ENCODE measurements at places on chromosomes 1 and 21.

GRCh38 chr1:186578325-186579016, 101.8 kb downstream of the PTGS2 start:
- no peak for DNase-seq

GRCh38 chr1:209248649-209249279, 334.8 kb upstream of the CAMK1G start:
- peak; percentile 51 for DNase-seq

GRCh38 chr1:213369465-213369864, 318.4 kb downstream of the RPS6KC1 start:
- no peak for DNase-seq

- DNase-seq = no peak
Observed at GRCh38 chr1:57341721-57342120, 82.1 kb downstream of the DAB1 start.

GRCh38 chr21:46570631-46571030, 34.3 kb downstream of the S100B start:
- DNase-seq = no peak

DNA sequence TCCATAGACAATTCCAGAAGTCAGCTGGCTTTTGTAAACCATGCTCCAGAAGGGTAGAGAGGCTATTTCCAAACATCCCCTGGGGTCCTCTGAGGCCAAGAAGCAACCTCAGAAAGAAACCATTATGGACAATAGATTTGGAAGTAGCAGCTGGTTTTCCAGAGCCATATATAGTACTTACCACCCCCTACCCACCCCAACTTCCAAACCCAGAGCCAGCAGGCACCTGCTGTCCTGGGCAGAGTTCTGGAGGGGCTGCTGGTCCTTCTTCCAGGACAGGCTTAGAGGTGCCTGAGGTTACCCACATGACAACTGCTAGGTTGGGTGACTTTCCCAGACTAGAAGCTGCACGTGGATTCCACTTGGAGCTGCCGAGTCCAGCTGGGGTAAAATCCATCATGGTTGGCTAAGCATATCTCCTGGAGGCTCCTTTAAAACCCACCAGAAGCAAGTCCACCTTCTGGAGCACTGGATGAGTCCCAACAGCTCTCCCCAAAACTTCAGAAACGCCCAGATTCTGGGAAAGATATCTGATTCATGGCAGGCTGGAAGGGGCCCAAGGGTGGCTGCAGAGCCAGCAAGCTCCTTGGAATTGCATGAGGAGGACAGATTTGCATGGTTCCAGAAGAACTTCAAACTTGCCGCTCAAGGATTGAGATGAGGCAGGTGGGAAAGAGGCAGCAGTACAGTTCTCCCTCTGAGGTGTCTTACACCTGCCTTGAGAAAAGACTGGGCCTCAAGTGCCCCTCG, 5.8 kb downstream of the MYCL start:
- no peak for DNase-seq

- DNase-seq = no peak
Observed at GRCh38 chr1:89903550-89903949, 82.7 kb downstream of the LRRC8D start.

GRCh38 chr1:60134716-60135115, 61.1 kb upstream of the C1orf87 start:
- no peak for DNase-seq

- no peak for DNase-seq
Observed at GRCh38 chr1:53090227-53091147, 28.5 kb downstream of the PODN start.

- DNase-seq = no peak
Observed at GRCh38 chr1:203113308-203113707, 14.2 kb upstream of the ADORA1 start.

DNA sequence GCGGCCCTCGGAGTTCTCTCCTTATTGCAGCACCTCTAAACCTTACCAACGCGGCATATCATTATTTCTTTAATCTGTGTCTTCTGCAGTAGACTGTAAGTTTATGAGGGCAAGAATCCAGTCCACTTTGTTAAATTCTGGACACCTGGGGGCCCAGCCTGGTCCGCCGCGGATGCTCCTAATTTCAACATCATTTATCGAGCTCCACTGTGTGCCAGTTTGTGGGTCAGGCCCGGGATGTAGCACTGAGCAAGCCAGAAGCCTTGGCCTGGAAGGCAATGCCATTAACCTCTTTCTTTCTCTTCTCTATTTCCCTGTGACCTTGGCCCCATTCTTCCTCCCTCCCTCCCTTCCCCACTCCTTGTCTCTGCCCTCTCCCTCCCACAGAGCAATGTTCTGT, 70.6 kb upstream of the CACNA1E start:
- DNase-seq = no peak

- DNase-seq = no peak
Observed at GRCh38 chr21:44263768-44264167, 2.1 kb upstream of the DNMT3L start.

DNA sequence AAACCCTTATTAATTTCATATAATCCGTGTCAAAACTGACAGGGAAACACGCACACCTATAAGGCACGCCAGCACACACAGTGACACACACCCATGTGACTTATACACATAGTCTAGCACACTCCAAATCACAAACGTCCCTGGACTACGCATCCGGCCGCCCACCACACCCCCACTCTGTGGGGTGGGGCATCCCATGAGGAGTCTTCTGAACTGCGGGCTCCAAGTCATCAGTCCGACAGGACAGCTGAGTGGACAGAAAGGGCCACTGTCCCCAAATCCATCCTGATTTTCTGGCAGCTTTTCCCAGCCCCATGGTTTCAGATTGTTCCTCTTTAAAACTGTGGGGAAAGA, 829 bp downstream of the PEA15 start:
- peak; percentile 71 for DNase-seq

DNA sequence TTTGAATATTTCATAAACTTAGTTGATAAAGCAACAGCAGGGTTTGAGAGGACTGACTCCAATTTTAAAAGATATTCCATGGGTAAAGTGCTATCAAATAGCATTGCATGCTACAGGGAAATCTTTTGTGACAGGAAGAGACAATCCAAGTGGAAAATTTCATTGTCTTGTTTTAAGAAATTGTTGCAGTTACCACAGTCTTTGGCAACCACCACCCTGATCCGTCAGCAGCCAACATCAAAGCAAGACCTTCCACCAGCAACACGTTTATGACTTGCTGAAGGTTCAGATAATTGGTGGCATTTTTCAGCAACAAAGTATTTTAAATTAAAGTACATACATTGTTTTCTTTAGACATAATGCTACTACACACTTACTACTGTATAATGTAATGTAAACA, 47.8 kb downstream of the ADGRL4 start:
- no peak for DNase-seq

GRCh38 chr1:11842154-11843041, 5.2 kb downstream of the NPPA start:
- no peak for DNase-seq

DNA sequence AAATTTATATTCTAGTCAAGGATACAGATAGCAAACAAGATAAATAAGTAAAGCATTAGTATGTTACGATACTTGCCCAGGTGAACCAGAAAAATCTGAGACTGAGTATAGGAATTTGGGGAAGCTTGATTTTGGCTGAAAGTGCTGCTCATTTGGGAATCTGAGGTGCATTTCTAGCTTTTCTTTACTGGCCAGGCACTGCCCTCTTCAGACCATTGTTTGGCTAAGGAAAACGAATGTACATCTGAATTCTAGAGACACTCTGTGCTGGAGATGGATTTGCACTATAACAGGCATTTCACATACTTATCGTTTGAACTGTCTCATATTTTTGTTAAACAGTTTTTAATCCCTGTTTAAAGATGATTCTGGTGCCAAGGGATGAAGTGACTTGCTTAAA, 23.4 kb downstream of the ARID1A start:
- DNase-seq = no peak

- no peak for DNase-seq
Observed at GRCh38 chr1:196951711-196952394, 8.3 kb downstream of the CFHR2 start.

- peak; percentile 35 for DNase-seq
Observed at GRCh38 chr1:23530087-23530746, 816 bp downstream of the E2F2 start.

DNA sequence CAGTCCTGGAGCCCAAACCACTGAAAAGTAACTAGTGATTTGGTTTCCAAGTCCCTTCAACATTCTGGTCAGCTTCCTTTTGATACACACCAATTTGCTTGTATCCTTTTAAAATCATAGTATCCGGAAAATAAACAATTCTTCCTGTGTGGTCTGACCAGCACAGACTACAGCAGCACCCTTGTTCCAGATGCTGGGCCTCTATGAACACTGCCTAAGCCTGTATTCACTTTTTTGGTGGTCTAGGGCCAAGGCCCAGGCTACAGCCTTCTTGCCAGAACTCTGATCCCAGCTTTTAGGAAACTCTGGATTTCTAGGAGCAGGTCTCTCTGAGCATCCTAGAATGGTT, 801 bp upstream of the DDAH1 start:
- no peak for DNase-seq

DNA sequence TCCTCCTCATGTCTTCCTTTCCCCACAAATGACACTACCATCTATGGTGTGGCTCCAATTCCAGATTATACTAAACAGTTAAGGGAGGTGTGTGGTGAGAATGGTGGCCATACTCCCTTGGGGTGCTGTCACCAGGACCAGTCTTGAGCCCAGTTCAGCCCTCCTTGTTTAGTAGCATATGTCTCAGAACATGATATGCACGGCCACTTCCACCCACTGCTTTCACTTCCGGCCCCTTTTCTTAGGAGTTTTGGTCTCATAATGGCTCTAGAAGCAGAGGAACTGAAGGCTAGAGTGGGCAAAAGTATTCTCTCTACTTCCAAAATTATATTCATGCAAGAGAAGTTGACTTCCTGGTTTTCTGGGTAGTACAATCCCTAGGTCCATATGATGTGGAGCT, 45.3 kb upstream of the CACNA1E start:
- DNase-seq = no peak

DNA sequence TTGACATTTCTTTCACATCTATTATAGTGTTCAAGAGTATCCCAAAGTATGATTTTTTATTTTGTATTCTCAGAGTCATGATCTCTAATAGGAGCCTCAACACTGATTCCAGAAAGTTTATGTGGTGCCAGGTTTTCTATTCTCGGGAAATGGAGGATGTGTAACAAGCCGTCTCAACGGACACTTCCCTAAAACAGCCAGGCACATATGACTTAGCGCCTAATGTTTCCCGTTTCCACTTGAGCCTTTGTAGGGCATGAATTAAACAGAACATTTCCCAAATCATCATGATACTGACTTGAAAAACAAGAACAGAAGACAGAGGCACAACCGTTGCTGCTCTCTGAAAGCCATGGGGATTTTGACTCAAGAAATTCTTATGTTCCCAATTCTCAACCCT, 8.0 kb downstream of the CYYR1 start:
- DNase-seq = no peak

DNA sequence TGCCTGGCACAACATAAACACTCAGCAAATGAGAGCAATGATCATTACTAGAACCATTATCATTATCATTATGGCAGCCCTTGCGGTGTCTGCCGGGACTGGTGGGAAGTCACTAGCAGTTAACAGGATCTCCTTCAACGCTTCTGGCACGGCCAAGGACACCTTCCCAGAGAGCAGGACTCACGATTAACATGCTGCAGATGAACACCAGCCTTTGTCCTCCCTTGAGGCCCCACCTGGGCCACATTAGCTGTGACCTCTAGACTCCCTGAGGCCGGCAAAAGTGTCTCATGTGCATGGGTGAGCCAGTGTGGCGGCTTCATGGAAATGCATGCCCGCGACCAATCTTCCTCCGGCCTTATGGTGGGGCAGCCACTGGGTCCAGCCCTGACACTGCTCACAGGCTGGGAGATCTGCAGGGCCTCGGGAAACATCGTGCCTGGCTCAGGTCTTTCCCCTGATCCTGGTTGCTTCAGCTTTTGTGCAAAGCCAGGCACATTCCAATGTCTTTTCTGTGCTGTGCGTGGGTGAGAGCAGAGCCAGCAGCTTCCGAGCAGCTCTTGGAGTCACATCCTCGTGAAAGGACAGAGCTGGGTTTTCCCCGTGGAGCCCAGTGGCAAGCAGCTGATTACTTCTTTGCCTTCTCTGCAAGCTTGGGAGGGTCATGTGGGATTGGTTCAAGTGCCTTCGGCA, 107.3 kb downstream of the HMGB4 start:
- no peak for DNase-seq

DNA sequence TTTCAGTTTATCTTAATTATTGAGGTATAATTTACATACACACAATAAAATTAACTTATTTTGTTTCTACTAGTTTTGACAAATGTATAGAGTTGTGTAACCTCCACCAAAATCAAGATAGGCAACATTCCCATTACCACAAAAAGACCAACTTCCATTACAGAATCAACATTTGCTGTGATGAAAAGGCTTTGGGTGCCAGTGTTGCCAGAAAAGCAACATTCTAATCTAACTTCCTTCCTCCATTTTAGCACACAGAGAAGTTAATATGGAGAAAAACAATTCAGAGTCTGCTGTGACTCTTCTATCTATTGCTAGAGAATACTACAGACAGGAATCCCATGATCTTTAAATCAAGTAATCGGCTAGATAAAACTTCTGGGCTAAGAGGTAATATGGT, 245.3 kb downstream of the RERE start:
- DNase-seq = no peak

DNA sequence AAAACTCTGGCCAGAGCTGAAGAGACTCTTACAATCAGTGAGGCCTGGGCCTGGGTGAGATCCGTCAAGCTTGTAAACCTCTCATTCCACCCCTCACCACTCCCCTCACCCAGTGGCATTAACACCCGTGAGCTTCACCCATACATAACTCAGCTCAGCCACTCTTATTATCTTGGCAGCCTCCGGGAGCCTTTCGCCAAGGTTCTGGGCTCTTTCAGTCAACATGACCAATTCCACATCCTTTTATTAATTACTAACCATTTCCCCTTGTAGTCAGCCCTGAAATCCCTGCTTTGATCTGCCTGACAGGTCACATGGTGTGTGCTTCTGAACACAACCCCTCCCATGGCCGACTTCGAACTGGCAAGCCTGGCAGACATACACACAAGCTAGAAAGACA, 134.8 kb downstream of the SETD4 start:
- no peak for DNase-seq

DNA sequence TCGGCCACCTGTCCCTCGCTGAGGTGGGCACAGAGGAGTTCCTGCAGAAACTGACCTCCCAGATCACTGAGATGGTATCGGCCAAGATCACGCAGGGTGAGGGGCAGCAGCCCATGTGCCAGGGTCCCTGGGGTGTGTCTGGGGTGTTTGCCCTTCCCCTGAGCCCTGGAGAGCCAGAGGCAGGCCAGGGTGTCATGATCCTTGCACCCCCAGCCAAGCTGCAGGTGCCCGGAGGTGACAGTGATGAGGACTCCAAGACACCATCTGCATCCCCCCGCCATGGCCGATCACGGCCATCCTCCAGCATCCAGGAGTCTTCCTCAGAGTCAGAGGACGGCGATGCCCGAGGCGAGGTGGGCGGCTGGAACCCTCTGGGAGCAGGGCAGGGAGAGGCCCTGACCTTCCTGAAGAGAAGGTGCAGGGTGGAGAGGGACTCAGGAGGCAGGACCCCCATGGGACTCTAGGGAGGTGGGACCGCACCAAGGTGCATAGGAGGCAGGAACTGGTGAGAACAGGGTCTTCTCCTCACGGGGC, 69.5 kb downstream of the TRIM11 start:
- no peak for DNase-seq

GRCh38 chr1:44842486-44842861, 579 bp downstream of the PTCH2 start:
- no peak for DNase-seq

Data from CD4-positive, alpha-beta T cell treated with Interleukin-17A for 4 hours (primary cell).